Stimulated activated CD4-positive, alpha-beta T cell treated with anti-CD3 and anti-CD28 coated beads, TNF-alpha, amount 100 ng/mL, for 1 hour (primary cell): ENCODE measurements at places on chromosomes 1 and 21.

DNA sequence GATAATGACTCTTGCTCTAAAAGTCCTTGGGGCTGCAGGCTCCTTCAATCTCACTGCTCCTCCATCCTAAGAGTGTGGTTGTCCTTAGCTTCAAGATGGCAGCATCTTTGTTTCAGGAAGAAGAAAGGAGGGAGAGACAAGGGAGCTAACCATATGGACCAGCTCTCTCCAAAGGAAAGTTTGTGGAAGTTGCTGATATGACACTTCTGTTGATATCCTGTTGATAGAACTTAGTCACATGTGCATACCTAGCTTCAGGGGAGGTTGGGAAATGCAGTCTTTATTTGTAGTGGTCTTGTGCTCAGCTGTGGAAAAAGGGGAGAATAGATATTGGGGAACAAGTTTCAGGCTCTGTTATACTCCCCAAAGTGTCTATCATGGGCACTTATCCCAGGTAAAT, 186.9 kb downstream of the GIPC2 start:
- no peak for DNase-seq

DNA sequence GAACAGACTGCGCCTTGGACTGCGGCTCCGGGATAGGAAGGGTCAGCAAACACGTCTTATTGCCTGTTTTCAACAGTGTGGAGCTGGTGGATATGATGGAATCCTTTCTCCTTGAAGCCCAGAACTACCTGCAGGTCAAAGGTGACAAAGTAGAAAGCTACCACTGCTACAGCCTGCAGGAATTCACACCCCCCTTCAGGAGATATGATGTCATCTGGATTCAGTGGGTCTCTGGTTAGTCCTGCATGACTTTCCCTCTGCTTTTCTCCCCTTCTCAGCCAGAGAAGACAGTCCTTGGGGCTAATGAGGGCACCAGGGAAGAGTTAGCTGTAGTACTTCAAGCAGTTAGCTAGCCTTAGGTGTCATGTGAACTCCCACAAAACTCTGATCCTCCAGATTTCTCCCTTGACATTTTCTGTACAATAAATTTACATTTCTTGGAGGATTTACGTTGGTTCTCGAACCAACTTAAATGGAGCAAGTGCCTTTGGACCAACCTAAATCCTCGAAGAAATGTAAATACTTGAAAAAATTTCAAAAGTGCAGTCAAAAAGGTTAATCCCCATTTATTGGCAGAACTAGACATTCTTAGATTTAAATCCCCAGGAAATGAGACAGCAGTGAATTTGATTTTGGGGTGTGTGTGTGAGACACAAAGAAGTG, 20.9 kb downstream of the NTMT2 start:
- no peak for DNase-seq

GRCh38 chr1:160291248-160292220, 6.6 kb upstream of the PEX19 start:
- peak; percentile 25 for DNase-seq

DNA sequence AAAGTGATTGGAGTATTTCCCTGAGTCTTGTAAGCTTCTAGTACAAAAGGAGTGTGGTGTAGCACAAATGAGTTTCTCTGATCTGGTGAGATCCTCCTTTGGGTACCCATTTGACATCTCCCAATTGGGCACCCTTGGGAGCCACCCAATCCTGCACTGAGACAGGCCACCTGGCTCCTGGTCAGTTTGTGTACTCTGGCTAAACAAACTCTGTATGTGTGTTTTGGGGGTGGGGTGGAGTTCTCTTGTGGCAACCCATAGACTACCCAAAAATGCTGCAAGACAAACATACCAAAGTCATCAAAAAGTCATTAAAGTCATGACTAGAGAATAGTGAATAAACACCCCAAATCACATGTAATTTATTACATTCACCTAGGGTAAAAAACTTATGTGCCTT, 8.4 kb upstream of the HIVEP3 start:
- DNase-seq = no peak

DNA sequence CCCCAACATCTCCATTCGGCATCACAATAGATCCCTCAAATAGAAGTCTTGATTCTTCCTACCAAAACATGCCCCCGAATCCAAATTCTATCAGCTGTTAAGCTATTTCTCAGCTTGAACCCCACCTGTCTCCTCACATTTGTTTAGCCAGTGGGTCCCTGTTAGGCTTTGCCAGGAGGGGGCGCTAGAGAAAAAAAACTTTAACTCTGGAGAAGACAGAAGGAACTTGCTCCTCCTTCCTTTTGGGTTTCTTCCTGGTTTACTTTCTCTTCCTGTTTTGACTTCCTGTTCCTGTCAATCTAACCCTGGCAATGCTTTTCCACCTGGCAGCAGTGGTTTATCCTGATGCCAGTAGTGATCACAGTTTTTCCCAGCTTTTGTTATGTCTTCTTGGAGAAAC, 95.6 kb upstream of the KCNK1 start:
- no peak for DNase-seq

DNA sequence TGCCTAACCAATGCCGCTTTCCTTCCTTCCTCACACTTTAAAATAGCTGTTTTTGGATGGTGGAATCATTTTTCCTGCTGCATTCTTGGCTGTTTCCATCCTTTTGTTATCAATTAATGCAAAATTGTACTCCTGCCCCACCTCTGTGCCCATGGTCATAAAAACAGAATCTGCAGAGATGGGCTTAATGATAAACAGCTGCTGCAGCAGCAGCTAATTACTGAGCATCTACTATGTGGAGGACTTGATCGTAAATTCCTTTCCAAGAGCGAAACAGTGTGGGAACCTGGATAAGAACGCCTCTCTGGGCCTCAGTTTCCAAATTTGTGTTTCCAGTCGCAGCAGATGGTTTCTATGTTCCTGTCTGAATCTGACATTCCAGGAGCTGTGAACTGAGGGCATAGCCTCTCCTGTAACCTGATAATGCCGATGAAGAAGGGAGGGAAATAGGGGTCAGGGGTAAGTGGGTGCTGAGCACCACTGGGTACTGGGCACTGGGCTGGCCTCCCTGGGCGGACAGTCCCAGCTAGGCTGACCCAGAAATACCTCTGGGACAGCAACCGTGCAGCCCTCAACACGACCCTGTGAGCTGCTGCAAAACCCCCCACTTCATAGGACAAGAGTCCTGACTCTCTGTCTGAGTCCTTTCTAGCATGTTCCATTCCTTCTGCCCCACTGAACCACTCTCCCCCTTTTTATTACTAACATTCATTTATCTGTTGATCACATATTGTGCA, 121.7 kb downstream of the DMRTB1 start:
- DNase-seq = no peak

GRCh38 chr1:147243228-147243685, 773 bp downstream of the CHD1L start:
- DNase-seq = no peak

DNA sequence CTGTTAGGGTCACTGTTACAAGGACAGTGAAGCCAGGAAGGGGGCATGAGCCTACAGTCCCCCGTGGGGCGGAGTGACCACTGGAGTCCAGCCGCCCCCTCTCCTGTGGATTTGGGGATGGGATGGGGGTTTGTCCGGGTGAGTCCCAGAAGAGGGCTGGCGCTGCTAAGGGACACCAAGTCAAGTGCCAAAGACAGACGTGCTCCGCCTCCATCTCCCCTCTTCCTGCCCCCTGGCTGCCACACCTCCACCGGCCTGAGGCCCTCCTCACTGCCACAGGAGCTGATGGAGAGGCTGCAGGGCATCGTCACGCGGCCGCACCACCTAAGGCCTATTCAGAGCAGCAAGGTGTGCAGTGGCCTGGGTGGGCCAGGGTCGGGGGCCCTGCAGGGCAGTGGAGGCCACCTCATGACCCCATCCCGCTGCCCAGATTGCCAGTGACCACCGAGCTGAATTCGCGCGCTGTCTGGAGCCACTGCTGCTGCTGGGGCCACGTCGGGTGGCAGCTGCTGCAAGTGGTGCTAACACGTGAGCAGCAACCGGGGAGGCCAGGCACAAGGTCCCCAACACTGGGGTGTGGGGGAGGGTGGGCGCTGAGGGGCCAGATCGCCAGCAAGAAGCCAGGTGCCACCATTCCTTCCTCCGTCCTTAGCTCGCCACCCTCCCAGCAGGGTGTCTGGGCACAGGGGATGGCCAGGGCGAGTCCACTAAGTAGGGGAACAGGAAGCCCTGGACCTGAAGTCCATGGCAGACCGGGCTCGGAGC, 4.9 kb downstream of the RNF207 start:
- DNase-seq = no peak

GRCh38 chr1:168725060-168725459, 3.9 kb downstream of the DPT start:
- no peak for DNase-seq

DNA sequence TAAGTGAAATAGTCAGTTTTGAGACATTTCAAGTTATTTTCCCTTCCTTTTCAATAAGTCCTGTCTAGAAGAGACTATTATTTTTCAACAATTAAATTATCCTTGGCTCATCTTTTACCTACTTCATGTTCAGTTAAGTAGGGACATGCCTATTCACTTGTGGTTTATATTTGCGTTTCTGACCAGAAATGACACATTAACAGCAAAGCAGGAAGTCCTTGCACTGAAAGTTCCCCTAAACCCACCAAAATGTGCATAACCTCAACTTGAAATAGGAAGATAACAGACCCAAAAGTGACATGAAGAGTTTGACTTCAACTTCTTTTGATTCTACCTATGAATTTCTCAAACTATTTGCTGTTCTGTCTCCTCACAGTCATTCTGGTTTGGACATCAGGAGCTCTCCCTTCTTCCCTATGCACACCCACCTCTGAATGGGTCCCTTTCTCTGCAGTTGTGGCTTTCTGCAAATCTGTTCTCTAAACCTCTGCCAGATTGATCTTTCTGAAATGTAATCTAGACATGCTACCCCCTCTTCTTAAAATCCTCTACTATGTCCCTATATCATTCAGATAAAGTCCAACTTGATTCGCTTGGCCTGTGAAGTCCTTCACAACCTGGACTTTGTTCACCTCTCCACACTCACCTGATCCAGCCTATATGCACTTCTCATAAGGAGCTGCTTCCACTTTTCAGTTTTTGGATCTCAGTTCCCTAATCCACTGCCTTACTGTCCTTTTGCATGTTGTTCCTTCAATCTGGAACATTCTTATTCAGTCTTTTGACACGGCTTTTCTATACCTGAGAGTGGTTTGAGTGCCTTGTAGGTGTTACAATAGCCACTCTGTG, 661.5 kb upstream of the ADGRL4 start:
- no peak for DNase-seq

DNA sequence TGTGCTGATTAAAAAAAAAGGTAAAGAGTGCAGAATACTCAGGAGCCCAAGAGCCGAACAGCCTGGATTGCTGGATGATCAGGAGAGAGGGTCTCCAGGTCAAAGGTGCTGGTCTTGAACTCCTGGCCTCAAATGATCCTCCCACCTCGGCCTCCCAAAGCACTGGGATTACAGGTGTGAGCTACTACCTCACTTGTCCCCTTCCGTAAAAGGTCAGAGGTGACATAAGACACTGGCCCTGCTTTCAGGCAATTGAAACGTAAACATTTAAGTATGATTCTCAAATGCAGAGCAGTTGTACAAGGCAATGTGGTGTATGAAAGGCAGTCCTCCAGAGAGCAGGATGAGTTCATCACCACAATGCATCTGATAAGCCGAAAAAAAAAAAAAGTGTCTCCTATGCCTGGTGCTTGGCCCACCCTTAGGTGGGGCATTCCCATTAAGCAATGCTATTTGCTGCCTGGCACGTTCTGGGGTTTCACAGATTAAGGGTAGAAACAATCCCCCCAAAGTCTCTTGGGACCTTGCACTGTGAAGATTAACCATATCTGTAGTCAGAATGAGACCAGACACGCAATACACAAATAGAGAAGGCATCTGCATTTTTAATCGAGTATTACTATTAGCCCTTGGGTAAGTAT, 47.7 kb downstream of the PARP1 start:
- no peak for DNase-seq

- no peak for DNase-seq
Observed at GRCh38 chr1:231557898-231558707, 29.6 kb downstream of the TSNAX start.

DNA sequence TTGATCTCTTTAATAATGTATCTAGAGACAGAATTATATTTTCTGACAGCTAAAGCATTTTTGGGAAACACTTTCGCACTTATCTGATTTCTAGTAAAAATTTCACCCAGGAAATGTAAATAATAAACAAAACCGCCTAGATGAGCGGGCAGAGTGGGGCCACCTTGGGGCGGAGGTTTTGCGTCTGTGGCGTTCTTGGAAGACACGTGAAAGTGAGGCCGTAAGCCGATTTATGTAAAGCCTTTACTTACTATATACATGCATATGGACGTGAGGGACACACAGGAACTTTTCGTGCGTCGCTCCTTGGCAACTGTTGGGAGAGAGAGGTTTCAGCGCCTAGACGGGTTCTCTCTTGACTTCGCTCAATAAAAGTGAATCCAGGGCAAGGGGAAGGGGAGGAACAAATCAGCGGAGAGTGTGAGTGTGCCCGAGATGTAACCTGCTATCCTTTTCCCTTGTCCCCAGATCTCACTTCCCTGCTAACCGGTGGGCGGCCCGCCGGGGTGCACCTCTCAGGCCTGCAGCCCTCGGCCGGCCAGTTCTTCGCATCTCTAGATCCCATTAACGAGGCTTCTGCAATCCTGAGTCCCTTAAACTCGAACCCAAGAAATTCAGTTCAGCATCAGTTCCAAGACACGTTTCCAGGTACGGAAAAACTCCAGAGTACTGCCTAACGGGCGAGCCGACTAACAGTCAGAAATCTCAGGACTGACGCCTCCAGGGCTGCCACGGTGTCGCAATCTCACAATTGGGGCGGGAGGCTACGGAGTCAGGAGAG, 1.7 kb downstream of the HLX start:
- no peak for DNase-seq

DNA sequence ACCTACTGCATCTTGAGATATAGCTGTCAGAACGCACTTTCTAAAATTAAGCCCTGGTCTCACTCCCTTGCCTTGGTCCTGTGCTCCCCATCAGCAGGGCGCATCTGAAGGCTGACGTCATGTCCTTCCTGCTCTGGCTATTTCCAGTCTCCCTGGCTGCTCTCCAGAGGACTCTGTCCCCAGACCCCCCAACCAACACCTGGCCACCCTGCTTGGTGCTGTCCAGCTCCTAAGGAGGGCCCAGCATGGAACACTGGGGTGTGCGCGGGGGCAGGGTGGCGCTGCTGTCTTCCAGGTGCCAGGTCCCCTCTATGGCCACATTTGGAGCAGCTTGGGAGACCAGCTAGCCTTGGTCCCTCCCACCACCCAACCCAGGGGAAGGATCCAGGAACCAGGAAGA, 8.3 kb downstream of the TNNT2 start:
- no peak for DNase-seq

DNA sequence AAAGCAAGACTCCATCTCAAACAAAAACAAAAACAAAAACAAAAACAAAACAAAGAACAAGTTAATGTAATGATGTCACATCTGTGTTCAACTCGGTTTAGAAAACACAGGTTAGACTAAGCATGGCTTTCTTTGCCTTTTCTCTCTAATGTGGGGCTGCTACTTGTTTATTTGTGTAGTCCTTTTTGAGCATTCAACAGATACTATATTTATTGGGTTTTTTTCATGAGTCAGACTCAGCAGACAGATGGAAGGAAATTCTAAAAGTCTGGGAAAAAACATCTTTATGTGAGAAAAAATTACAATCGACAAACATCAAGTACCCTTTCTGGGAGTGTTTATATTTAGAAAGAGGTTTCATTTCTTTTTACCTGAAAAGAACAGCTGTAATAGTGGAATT, 22.3 kb upstream of the OTUD3 start:
- DNase-seq = no peak
